NCI-H82 (cell line): ENCODE measurements at places on chromosomes 16 and 17.
A peak's percentile ranks its signal among the peaks of the same experiment; 100 is the strongest.

DNA sequence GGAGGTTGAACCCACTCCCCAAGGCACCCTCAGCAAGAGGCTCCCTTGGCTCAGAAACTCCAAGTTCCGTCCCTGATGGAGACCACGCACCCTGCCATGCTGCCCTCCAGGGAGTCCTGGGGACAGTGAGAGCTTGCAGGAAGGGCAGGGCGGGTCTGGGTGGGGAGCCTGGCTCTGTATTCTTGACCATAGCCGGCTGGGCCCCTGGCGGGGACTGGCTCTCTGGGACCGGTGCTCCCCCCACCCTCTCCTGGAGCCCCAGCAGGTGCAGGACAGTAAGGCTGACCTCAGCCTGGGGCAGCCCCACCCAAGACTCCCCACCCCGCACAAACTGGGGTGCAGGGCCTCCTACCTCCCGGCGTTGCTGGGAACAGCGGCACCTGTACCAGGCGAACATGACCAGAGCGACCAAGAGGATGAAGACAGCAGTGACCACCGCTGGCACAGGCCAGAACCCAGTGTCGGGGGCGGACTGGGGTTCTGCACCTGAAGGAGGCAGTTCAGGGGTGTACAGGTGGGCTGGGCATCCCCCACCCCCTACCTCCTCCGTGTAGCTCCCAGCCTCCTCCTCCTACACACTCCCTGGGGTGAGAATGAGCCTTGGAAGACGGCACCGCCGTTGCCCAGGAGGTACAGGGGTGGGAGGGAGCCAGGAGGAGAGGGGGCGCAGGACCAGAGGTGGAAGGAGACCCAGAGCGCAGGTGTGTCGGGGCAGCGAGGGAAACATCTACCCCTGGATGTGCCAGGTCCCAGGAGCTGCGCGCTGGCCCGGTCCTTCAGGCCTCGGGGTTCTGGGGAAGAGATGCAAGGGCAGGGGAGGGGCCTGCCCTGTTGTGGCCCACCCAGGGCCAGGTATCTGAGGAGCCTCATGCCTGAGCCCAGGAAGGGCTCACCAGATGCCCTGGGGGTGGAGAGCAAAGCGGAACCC, 5.4 kb upstream of the CD7 start:
- no peak for DNase-seq

DNA sequence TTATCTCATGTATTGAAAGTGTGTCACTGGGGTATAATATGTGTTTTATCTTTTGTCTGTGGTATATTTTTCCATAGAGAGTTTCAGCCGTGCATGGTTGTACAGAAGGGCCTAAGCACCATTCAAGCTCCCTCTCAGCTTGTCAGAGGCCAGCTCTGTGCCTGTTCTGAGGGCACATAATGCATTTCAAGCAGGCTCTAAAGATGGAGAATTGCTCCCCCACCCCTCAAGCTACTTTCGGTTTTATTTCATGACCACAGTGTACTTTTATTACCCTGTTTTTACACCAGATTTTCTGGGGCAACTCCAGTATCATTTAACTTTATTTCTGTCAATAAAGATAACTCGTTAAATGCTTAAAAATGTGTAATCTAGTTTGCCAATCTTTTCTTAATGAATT, 131.7 kb downstream of the SHISA6 start:
- no peak for DNase-seq

DNA sequence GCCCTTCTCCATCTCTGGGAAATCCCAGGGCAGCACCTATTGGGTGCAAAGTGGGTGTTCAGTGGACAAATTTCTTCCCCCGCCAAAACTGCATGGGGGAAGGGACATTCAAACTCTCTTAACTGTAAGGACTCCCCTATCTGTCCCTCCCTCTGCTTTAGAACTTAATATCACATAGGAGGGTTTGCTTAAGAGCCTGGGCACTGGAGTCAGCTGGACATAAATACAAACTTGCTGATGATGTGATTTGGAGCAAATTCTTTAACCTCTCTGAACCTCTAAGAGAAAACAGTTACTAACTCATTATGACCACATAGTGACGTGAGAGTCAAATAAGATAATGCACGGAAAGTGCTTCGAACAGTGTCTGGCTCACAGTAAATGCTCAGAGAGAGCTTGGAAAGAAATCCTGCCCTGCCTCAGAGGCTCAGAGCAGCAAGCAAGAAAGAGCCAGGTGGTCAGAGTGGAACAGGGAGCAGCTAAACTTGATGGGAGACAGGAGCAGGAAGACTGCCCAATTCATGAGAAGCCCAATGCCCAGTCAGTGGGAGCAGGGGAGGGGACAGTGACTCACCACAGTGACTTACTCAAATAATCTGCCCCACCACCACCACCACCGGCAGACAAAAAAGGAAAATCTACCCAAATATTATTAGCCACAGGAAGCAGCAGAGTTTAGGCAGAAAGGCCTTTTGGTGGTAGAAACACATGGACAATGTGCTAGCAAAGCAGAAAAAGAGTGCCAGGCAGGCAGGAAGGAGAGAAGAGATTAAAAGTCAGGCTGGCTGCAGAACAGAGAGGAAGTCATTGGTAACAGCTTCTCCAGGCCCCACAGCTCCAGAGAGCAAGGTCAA, 23.9 kb upstream of the CCL1 start:
- no peak for DNase-seq

DNA sequence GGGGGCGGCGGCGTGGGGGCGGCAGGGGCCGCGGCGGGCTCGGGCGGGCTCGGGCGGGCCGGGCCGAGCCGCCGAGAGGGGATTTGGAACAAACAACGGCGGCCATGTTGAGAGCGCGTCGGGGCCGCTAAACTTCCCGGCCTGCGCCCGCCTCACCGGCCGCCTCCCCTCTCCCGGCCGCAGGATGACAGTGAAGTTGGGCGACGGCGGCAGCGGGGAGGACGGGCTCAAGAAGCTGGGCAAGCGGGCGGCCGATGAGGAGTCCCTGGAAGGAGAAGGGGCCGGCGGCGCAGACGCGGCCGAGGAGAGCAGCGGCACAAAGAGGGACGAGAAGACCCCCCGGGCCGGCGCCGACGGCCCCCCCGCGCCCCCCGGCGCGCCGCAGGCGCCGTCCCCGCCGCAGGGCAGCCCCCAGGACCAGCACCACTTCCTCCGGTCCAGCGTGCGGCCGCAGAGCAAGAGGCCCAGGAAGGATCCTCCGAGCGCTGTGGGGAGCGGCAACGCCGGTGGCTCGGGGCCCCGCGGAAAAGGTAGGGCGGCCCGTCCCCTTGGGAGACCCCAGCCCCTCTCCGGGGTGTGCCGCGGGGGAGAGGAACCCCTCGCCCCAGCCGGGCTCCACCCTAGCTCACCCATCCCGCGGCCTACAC, 2.4 kb downstream of the CRAMP1 start:
- DNase-seq: peak; percentile 28

GRCh38 chr17:63250830-63251229, 195.3 kb downstream of the CYB561 start:
- DNase-seq: no peak

- no peak for DNase-seq
Observed at GRCh38 chr16:9254863-9255262, 163.4 kb downstream of the HAPSTR1 start.

GRCh38 chr16:24552705-24553246, 13.4 kb downstream of the RBBP6 start:
- no peak for DNase-seq

GRCh38 chr17:4676791-4677190, 27.1 kb downstream of the PELP1 start:
- no peak for DNase-seq

GRCh38 chr17:48577330-48577945, 712 bp downstream of the HOXB4 start:
- no peak for DNase-seq

DNA sequence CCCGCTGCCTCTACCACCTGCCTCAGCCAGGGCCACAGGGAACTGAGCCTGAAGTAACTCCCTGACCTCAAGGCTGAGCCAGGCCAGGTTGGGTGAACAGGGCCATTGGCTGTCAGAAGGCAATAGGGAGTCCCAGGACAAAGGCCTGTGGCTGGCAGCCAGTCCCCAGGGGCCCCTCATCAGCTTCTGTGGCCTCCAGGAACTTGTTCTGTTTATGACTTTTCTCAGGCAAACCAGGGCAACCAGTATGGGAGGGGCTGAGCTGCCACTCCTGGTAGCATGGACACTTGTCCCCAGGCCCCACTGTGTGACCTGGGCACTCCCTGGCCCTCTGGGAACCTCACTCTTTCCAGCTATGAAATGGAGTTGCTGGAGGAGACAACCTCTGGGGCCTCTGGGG, 40.1 kb downstream of the CPNE2 start:
- no peak for DNase-seq

- no peak for DNase-seq
Observed at GRCh38 chr17:44887971-44888954, 11.0 kb downstream of the EFTUD2 start.

GRCh38 chr16:49631187-49632041, 224.5 kb downstream of the ZNF423 start:
- no peak for DNase-seq

GRCh38 chr16:10538583-10538982, 41.8 kb downstream of the EMP2 start:
- no peak for DNase-seq

GRCh38 chr16:35585411-35585810, 2126.0 kb downstream of the TP53TG3F start:
- no peak for DNase-seq

GRCh38 chr16:17396762-17397498, 73.8 kb downstream of the XYLT1 start:
- DNase-seq: no peak

GRCh38 chr17:15350777-15351477, 9.5 kb upstream of the TEKT3 start:
- DNase-seq: no peak

DNA sequence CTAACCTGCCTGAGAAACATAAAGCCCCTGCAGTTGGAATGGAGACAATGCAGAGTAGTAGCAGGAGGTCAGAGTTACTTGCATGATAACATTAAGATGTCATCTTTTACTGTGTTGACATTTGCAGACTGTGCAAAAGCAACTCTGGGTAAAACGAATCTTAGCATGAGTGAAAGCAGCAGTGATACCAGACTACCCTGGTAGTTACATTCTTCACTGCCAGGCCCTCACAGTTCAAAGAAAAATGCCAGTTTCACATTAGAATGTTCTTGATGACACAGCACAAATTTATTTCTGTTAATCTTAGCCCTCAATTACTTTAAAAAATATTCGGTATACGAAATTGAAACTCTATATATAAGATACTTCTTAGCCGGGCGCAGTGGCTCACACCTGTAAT, 12.2 kb downstream of the MPHOSPH6 start:
- no peak for DNase-seq

DNA sequence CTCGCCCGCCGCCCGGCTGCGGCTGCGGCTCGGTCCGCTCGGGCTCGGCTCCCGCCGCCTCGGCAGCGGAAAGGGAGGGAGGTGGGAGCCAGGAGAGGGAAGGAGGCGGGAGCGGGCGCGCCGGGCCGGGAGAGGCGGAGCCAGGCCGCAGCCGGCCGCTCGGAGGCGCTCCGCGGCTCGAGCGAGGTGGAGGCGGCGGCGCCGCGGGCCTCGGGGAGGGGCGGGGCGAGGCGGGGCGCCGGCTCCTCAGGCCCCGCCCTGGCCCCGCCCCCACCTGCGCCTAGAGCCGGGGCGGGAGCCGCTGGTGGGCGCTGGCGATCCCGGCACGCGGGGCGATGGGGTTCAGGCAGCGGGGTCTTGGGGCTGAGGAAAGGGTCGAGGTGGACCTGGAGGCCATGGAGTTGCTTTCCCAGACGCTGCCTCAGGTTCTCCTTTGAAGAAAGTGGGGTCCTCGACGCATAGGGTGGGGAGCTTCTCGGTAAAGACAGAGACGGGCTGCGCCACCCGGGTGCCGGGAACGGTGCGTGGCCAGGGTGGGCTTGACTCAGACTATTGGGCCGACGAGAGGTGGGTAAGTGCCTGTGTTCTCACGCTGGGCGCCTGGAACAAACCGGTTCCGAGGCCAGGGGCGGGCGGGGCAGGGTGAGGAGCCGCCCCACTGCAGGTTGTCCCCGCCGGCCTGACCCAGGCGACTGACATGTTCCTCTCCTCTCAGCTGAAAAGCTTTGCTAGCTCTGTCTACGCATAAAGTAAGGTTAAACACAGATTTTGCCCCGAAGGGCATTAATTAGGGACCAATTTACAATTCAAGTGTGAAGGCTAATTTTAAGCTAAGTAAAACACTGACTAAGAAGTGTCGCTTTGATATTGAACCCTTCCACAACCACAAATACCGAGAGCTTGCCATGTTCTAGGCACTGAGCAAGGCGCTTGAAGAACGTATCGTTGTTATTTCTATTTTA, at the start of gene CMTM4:
Gene CMTM4 (minus strand): TSS at position 75 of the 962 bp plus-strand sequence. CDS start 218 bp downstream, outside the sequence.
- peak; percentile 89 for DNase-seq

DNA sequence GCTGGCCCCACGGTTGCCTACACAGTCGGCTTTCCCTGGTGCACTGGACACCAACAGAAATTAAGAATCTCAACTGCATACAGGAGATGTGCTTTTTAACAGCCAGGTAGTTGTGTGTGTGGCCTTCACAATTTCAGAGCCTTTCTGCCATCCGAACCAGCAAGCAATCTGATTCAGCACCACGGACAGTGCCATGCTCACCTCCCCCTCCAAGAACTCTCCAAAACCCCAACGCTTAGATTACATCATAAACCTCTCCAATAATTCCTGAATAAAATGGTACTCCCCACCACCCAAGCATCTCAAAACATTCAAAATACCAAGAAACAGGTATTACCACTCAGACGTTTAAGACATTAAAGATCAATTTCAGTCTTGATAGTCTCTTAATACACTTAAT, 31.8 kb downstream of the USP7 start:
- DNase-seq: no peak

- no peak for DNase-seq
Observed at GRCh38 chr17:20022701-20023100, 13.5 kb downstream of the SPECC1 start.

DNA sequence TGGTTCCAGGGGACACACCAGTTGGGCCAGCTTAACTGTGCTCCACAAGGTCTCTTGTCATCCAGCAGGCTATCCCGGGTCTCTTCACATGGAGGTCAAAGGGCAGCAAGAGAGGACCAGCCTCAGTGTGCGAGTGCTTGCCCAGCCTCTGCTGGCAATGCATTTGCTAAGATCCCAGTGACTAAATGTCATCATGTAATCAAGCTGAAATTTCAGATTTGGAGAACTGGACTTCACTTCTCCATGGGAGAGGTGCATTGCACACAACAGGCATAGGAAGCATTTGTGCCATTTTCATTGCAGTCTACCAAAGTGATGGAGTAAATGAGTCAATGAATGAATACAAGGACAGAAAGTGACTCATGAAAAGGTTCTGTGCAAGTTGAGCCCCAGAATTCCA, 51.2 kb upstream of the KDM8 start:
- no peak for DNase-seq

- peak; percentile 47 for DNase-seq
Observed at GRCh38 chr17:77772899-77773358, 185.6 kb upstream of the TNRC6C start.

GRCh38 chr17:8223356-8224126, 13.2 kb upstream of the AURKB start:
- DNase-seq: peak; percentile 93

- peak; percentile 72 for DNase-seq
Observed at GRCh38 chr17:30600830-30601494, 123.8 kb downstream of the GOSR1 start.

GRCh38 chr17:60421273-60422161, 772 bp upstream of the CHCT1 start:
- peak; percentile 70 for DNase-seq
